ENCODE measurements at places on chromosomes 12 and 14. TPM values are rescaled to one million over a fixed set of nuclear protein-coding genes. Genes with fewer than 3 reads are reported as not detected.

JDP2 gene
- total RNA-seq: 27.2 TPM

YLPM1 gene
- 69.0 TPM for total RNA-seq

KLRF1 gene
- total RNA-seq: not detected

GPR135 gene
- 1.1 TPM for total RNA-seq

SRGAP1 gene
- 5.5 TPM for total RNA-seq

RHOJ gene
- not detected for total RNA-seq

FIGNL2 gene
- total RNA-seq: 7.5 TPM

ACAD10 gene
- 23.3 TPM for total RNA-seq

TMEM121 gene
- not detected for total RNA-seq

ADAM21 gene
- not detected for total RNA-seq

FGD4 gene
- total RNA-seq: 48.2 TPM

SLC6A12 gene
- total RNA-seq: 1.1 TPM

PRKD1 gene
- 6.8 TPM for total RNA-seq

SLCO1B1 gene
- not detected for total RNA-seq

TTC5 gene
- total RNA-seq: 20.7 TPM

CLECL1 gene
- total RNA-seq: not detected

HNF1A gene
- not detected for total RNA-seq

TTC9 gene
- total RNA-seq: 29.5 TPM

TGM1 gene
- total RNA-seq: 2.2 TPM

PCBP2 gene
- 1,123 TPM for total RNA-seq

MFAP5 gene
- 0.86 TPM for total RNA-seq

CHPT1 gene
- total RNA-seq: 23.3 TPM

KRT78 gene
- total RNA-seq: not detected

CLEC2B gene
- total RNA-seq: not detected

SALL2 gene
- 360 TPM for total RNA-seq

SLC39A5 gene
- total RNA-seq: 0.25 TPM

TAS2R46 gene
- total RNA-seq: 0.48 TPM

RASAL1 gene
- 6.4 TPM for total RNA-seq

FAM181A gene
- not detected for total RNA-seq

NOS1 gene
- 2.0 TPM for total RNA-seq

KERA gene
- total RNA-seq: not detected

SLC22A17 gene
- 39.4 TPM for total RNA-seq

CACNA2D4 gene
- total RNA-seq: not detected

TAS2R19 gene
- total RNA-seq: 0.99 TPM

CLEC9A gene
- not detected for total RNA-seq

CLEC2A gene
- 3.7 TPM for total RNA-seq

PDE6H gene
- not detected for total RNA-seq

RNASE7 gene
- total RNA-seq: not detected

CISTR gene
- not detected for total RNA-seq

SVOP gene
- not detected for total RNA-seq

TRIAP1 gene
- 58.5 TPM for total RNA-seq

APOLD1 gene
- 0.71 TPM for total RNA-seq

TMBIM4 gene
- total RNA-seq: 12.8 TPM

CD69 gene
- not detected for total RNA-seq

ADCY6 gene
- 15.6 TPM for total RNA-seq

All from H1 (cell line).